ENCODE measurements at places on chromosomes 12 and 14. TPM values are rescaled to one million over a fixed set of nuclear protein-coding genes. Genes with fewer than 3 reads are reported as not detected.

GRCh38 chr12:63893170-63893569 is 48.7 kb downstream of the SRGAP1 start:
- no peak for DNase-seq

The CLEC4D gene
- polyA plus RNA-seq = not detected

- DNase-seq = no peak
These were observed 468.8 kb downstream of the BCL11B start for GRCh38 chr14:98803196-98803595.

- no peak for DNase-seq
These were observed 43.1 kb upstream of the LTA4H start for GRCh38 chr12:96078231-96079135.

DNA sequence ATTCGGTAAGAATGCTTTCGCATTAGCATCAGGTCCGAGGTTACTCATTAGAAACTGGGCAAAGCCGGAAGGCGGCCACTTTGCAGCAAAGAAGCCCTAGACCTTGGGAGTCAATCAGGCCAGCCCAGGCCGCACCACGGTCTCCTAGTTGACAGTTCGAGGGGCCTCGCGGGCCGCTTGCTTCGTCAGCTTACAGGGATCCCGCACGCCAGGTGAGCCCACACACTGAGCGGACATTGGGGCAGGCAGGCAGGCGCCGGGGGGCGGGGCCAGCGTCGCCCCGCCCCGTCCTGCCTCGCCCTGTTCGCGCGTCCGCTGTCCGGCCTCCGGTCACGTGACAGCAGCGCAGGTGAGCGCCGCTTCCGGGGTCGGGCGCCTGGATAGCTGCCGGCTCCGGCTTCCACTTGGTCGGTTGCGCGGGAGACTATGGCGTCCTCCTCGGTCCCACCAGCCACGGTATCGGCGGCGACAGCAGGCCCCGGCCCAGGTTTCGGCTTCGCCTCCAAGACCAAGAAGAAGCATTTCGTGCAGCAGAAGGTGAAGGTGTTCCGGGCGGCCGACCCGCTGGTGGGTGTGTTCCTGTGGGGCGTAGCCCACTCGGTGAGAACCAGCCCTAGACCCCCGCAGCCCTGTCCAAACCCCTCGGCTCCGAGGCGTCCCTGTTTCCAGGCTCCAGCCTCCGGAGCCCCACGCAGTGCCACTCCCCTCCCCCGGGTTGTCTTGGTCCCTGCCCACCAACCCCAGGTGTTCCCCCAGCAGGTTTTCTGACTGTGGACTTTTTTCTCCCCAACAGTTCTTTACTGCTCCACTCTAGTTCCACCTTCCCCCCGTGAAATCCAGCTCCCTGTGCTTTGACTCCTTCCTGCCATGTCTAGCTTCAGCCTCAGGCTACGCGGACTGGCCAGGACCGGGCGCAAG is at the start of gene PIP4K2C:
TSS of gene PIP4K2C (plus strand) at position 329 of the 918 bp plus-strand sequence. CDS start at position 427, 98 bp downstream.
- peak; percentile 75 for DNase-seq

GRCh38 chr12:114668886-114669288 is 15.1 kb downstream of the TBX3 start:
- no peak for DNase-seq

DNA sequence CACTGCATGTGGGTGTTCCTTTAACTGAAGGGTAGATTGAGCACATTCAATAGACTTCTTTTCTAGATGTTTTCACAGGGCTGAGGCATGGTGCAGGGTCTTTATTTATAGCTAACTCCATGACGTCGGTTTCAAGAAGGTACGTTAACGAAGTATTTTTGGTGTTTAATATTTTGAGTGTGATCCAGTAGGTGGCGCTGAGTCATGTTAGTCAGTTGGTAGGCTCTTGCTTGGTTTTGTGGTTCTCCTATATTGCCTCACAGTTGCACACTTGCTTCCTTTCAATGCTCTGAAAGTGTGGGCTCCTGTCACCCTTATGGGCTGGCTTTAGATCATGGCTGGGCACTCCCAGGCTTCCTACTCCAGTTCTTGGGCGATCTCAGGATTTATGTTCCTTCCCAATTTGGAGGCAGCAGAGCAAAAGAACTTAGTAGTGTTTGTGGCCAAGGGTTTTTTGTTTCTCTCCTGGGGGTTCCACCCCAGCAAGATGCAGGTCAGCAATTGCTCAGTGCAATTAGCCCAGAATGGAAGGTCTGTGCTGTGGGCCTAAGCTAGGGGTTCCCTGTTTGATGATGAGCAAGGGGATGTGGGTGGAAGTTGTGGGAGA is 471.6 kb upstream of the FOXG1 start:
- no peak for DNase-seq

GRCh38 chr12:131950182-131950913 is 606 bp downstream of the EP400 start:
- DNase-seq = peak; percentile 26
